ENCODE measurements at places on chromosomes 5 and 9.

DNA sequence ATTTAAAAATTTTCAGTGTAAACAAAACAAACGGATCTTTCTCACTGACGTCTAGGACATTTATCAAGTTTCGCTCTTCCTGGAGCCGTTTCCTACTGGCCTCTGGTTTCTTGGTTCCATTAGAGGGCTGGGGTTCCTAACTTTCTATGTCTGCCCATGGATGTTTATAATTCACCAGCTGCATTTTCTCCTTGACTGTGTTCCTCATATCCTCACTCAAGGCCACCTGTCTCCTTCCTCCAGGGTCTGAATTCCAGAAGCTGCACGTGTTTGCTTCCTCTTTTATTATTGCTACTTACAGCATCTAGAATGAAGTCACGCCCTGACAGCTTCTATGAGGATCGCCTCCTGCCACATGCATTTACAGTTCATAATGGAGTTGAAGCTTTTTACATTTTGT, 74.1 kb upstream of the BASP1 start:
- no peak for DNase-seq

DNA sequence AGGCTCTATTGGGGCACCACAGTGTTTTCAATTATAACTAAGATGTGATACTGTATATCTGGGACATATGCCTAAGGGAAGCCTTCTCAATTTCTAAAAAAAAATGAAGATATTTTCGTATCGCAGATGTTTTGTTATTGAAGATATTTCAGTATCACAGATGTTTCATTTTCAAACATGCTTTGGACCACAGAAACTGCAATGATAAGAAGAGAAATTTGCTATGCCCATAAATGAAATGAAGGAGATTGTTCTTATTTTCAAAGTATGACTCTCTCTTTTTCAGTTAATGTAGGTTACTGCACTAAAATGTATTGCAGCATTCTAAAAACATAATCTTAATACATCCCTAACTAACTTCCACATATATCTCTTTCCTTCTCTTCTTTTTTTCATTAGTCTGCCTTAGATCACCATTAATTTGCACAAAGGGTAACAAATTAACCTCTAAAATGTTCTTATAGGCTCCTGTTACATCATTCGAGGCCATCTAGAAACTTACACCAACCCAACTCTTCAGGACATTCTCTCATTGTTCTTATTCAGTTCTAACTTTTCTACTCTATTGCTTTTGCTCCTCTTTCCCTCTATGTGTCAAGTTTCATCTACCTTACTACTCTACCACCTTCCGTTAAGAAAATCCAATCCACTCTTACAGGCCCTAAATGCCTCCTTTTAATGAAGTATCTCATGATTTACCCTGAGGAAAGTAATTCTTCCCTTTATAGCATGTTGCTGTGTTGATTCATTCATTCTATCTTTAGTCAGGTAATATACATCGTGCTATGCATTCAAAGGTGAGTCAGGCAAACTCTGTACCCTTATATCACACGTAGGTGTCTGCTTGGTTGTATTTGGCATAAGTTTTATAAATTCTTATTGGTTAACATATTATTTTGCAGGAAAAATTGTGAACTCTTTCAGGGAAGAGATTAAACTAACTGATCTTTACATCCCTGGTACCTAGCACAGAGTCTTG, 70.5 kb downstream of the ST8SIA4 start:
- no peak for DNase-seq

DNA sequence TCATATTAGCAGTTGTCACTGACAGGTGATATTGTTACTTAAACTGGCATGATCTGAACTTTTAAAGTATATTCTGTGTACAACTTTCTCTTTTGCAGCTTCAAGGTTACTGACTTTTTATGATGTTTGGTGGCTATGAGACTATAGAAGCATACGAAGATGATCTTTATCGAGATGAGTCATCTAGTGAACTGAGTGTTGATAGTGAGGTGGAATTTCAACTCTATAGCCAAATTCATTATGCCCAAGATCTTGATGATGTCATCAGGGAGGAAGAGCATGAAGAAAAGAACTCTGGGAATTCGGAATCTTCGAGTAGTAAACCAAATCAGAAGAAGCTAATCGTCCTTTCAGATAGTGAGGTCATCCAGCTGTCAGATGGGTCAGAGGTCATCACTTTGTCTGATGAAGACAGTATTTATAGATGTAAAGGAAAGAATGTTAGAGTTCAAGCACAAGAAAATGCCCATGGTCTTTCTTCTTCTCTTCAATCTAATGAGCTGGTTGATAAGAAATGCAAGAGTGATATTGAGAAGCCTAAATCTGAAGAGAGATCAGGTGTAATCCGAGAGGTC, 5.9 kb downstream of the ZCCHC7 start:
- DNase-seq = no peak

DNA sequence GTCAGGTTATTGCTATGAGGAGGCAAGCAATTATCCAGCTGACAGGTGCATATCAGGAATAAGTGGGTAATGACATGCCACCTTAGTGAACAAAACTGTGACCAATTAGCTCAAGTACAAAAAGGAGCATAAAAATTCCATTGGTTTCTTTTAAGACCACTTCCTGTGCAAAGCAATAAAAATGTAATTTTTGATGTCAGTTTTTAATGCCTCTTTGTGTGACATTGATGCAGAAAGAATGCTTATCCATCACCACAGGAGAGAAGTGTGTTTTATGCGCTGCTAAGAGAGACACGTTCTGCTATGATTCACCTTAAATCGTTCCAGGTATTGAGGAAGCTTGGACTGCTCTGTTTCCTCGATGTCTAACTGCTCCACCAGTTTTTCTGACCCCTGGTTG, 96.7 kb downstream of the MRPS27 start:
- no peak for DNase-seq

GRCh38 chr5:127813633-127814587, 110.7 kb downstream of the CCDC192 start:
- DNase-seq = no peak

GRCh38 chr9:117952581-117952980, 248.4 kb downstream of the TLR4 start:
- DNase-seq = no peak

- peak; percentile 88 for DNase-seq
Measured at GRCh38 chr9:130940693-130941576, 1.9 kb upstream of the FIBCD1 start.

DNA sequence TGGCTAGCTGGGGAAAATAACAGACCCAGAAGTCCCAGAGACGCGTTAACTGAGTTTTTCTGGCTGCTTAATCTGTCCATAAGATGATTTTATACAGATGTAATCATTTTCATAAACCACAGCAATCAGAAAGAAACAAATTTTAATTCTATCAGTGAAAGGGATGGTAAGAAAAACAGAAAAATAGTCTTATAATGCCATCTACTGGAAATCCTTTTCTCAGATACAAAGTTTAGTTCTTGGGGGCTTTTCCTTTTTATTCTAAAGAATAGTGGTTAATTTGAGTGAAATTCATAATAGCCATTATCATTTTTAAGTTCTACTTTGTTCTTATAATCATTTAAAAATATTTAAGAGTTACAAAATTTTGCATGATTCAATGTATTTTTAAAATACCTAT, 44.4 kb downstream of the DROSHA start:
- no peak for DNase-seq

GRCh38 chr9:5939530-5939929, 48.8 kb downstream of the MLANA start:
- DNase-seq = no peak

DNA sequence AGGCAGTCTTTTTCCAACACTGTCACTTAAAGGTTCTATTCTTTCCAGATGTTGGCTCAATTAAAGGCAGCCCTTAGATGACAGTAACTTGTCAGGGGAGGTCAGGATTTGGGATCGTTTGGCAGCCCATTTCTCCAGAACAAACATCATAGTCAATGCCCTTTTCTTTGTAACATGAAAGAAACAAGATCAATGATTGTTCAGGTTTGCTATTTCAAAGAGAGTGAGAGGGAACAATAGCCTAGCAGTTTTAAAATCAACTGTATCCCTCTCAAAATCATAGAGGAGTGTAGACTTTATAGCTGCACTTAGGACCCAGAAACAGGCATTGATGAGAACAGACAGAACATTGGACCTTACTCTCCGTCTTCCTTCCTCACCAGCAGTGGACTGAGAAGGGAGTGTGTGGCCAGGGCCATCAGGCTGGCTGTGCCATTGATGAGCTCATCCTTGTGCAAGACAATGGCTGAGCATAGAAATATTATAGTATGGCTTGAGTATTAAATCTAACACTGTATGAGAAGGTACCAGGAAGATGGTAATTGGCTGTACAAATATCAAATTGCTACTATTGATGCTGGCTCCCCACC, 130.0 kb downstream of the PIP5K1B start:
- DNase-seq = no peak

DNA sequence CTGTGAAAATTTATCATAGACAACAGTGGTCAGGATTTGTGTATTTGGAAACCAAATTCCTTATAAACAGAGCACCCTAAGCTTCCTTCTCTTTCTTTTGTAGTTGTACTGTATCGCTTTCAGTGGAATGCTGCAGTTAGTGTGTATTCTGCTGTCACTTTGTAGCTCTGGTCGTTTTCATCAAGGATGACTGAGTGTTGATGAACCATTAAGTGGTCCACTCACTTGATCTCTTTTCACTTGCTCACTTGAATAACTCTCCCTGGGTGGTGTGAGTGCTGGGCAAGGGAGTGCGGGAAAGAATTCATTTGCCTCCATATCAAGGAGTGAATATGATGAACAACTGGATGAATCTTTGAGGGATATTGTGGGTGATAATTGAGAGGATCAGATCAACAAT, 1225.7 kb upstream of the WWC1 start:
- no peak for DNase-seq

DNA sequence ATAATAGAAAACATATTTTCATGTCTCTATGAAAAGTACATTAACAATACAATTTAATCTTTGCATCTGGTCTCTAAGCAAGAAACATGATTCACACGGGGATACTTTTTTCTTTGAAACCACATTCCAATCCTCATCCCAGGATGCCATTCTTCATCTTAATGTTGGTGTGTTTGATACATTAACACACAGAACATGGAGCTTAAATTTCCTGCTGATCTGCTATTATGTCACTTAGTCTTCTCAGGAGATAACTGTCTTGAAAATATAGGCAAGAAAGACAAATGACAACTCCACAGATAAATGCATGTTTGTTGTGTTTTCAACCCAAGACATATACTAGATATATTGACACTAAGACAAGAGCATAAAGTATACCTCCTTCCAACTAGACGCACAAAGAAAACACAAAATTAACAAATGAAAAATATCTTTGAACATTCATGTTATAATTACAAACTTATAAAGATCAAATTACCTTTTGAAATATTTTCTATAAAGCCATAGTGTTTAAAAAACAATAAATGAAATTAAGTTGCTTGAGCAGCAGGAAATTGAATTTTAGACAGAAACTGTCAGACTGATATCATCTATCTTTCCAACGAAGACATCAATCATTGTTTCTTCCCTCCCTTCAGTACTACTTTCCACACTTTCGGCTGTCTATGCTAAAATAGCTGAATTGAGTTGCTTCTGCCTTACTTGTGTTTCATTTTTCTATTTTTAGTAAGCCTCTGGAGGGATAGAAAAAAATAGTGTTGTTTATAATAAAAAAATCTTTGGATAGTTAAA, 1676.7 kb upstream of the CDH9 start:
- no peak for DNase-seq

DNA sequence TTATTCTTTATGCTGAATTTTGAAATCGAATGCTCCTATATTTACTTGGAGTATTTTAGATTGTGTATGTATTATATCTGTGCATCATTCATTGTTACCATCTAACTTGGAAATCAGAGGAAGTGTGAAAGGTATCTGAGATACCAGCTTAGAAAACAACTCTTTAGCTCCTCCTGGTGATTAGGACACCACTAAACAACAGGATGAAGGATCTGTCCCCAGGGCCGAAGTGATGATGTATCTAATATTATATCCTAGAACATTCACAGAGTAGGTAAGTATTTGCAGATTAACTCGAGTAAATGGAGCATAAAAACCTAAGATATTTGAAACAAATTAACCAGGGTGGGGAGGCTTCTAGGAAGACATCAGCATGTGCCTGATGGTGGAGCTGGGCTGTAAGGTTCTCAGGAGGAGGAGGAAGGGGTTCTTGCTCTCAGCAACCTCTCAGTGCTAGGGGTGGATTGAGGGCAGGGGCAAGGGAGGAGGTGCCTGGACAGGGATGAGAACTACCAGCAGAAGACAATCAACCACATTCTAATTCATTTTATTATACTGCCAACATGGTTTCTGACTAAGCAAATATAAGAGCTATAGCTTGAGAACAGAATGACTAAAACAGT, 2.6 kb upstream of the NFIL3 start:
- no peak for DNase-seq

GRCh38 chr5:67732471-67732870, 483.1 kb upstream of the PIK3R1 start:
- no peak for DNase-seq

- no peak for DNase-seq
Measured at GRCh38 chr9:83041771-83042170, 21.2 kb downstream of the RASEF start.

DNA sequence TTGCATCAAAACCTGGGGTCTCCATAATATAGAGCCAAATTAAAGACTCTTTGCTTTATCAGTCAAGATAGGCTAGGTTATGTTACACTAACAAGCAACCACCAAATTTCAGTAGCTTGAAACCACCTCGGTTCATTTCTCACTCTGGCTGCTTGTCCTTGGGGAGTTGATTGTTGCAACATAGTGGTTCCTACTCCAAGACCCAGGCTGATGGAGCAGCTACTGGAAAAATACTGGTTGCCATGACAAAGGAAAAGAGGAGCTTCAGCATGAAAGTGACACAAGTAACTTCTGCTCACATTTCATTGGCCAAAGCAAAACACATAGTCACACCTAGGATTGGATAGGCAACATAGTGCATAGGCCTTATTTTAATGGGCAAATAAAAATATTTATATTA, 18.5 kb upstream of the RCL1 start:
- DNase-seq = no peak

- no peak for DNase-seq
Measured at GRCh38 chr5:123150089-123150488, 61.0 kb downstream of the PRDM6 start.

DNA sequence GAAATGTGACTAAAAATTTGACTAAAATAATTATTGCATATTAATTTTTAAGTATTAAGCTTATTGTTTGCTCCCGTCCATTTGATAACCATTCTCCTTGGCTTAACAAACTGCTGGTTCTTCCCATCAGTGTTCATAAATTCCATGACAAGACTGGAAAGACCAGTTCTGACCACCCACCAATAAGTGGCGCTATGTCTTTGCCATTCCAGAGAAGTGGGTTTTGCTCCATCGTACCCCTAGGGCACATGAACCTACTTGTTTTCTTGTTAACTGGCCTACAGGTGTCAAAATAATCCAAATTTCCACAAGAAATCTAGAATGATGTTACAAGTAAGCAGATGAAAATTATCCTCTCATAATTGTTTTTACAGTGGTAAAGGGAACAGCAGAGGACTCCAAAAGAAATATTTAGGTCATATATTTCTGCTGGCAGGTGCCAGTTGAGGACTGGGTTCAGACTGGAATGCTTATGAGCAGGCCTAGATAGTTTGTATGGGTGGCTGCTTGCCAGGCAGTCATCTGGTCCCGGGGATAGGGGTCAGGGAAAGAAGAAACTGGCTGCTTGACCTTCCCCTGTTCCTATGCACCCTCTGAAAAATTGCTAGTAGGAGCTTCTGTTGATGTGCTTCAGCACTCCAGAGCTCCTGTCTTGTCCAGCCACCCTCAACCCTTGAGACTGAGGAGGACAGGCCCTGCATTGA, 283.1 kb upstream of the ADAMTSL1 start:
- no peak for DNase-seq
